ENCODE measurements at places on chromosomes 5 and 9.

GRCh38 chr9:91025856-91026255 is 224.2 kb downstream of the SYK start:
- DNase-seq: no peak

- DNase-seq: no peak
These were observed 89.1 kb downstream of the SLC24A2 start for GRCh38 chr9:19699756-19700155.

- DNase-seq: no peak
These were observed 375.8 kb downstream of the RAB3C start for GRCh38 chr5:58958701-58959100.

- DNase-seq: no peak
These were observed 438.7 kb downstream of the NTRK2 start for GRCh38 chr9:85108229-85108628.

- peak; percentile 4 for DNase-seq
These were observed 97.4 kb upstream of the TRIM32 start for GRCh38 chr9:116589392-116590354.

DNA sequence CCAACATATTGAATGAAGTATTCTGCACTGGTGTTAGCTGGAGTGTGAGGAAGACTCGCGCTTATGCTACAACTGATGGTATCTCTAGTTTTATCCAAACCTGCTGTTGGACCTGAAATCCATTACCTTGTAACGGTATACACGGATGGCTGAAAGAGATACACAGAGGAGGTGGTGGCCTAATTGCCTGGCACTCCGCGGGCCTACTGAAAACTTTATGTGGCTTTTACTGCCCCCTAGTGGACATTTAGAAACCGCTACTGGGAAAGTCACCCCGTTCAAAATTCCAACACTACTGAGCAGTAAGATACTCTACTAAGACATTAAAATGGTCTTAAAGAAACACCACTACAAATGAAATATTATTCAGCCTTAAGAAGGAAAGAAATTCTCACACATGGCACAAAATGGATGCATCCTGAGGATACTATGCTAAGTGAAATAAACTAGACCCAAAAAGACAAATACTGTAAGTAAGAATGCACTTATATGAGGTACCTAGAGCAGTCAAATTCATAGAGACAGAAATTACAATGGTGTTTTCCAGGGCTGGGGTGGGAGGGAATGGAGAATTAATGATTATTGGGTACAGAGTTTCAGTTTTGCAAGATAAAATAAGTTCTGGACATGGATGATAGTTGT is 100.4 kb downstream of the TTLL11 start:
- DNase-seq: peak; percentile 44

DNA sequence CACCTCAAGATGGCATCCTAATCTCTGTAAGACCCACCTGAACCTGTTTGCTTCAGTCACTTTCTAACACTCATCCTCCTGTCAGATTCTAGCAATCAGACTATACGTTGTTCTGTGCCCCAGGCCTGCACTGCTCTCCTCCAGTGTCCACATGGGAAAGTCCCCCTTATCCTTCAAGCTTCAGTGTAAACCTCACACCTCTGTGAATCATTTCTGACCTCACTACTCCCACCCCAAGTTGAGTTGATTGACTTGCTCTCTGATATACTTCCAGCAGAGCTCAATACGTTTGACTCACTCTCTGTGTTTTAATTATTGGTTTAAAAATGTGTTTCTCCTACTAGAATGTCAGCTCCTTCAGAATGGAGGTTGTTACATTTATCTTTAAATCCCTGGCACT is 240.2 kb downstream of the FBXL17 start:
- no peak for DNase-seq

DNA sequence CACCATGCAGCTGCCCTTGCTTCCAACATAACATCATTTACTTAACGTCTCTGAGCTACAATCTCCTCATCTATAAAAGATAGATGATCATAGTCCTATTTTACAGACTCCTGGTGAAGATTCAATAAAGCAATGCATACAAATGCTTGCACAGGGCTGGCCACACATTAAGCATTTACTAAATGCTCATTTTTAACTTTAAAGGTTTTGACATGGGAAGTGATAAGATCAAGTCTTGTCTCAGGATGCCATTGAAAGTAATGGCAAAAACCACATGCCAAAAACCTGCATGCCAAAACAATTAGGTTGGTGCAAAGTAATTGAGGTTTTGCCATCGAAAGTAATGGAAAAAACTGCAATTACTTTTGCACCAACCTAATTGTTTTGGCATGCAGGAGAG is 181.2 kb upstream of the ADRA1B start:
- DNase-seq: no peak

DNA sequence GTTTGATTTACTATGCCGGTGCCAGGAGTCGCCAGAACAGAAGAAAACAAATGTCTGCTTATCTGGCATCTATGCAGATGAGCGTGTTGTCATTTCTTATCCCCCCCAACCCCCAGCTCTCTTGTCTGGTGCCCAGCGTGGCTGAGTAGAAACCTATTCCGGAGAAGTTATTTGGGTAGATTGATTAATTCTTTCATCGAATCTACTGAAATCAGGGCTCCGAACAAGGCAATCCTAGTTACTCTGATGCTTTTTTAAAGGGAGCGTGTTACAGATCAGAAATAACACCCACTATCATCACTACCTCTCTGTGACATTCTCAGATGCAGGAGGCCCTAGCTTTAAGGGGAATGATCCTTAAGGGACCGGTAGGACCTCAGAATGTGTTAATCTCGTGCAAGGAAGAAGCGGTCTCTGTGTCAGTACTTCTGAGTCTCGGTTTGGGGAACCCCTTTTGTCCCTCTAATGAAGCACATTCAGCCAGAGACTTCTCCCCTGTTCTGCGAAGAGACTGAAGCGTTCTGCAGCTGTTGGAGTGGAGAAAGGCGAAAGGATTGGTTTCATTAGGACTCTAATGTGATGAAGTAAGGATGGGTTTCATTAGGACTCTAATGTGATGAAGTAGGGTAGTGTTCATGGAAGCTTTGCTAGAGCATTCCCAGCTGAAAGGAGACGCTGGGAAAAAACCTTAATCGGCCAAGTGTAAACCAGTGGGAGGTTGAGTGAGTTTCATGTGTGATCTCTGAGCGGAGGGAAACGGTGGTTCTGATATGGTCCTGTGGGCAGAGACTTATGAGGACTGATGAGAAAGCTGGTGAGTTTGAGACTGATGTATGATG is 1.5 kb downstream of the PIP5K1B start:
- no peak for DNase-seq

- DNase-seq: no peak
These were observed 417 bp downstream of the SRD5A1 start for GRCh38 chr5:6633469-6634245.

GRCh38 chr5:148725675-148726074 is 71.3 kb upstream of the HTR4 start:
- DNase-seq: no peak
